Stimulated activated CD8-positive, alpha-beta memory T cell treated with anti-CD3 and anti-CD28 coated beads, Interleukin-15, amount 100 ng/mL, for 48 hours (primary cell): ENCODE measurements at places on chromosomes 12 and 14.

- no peak for DNase-seq
Observed at GRCh38 chr14:92590176-92590575, 76.6 kb downstream of the RIN3 start.

GRCh38 chr12:2306735-2307134 lies 253.9 kb downstream of the CACNA1C start:
- no peak for DNase-seq

- DNase-seq, result no peak
Observed at GRCh38 chr12:94714378-94715114, 64.2 kb upstream of the TMCC3 start.

DNA sequence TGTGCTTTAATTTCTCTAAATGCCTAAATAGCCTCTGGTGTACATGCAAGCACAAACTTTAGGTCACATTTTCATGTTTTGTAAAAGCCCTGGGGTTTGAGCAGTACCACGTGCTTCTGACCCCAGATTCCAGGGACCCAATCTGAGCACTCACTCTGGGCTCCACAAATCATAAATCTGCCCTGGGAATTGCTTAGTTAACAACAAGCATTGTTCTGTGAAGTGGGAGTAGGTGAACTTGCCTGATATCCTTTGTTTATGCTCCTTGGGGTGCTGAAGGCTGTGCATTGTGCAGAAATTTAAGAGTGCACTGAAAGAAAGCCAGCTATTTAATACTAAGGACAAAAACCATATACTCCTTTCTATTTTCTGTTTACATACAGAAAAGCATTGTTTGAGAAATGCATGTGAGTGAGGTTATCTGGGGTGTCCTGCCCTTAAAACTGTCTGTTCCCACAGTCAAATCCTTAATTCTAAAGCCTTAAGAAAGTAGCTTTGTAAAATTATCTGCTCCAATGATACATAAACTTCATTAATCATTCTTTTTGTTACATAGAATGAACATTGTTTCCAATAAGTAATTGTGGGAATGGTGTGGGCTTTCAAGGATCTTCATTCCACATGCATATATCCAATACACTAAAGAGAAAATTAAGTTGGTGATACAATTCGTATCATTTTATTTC lies 258.6 kb upstream of the NPAS3 start:
- no peak for DNase-seq

GRCh38 chr14:105476097-105476830 lies 1.6 kb downstream of the CRIP2 start:
- DNase-seq, result no peak

DNA sequence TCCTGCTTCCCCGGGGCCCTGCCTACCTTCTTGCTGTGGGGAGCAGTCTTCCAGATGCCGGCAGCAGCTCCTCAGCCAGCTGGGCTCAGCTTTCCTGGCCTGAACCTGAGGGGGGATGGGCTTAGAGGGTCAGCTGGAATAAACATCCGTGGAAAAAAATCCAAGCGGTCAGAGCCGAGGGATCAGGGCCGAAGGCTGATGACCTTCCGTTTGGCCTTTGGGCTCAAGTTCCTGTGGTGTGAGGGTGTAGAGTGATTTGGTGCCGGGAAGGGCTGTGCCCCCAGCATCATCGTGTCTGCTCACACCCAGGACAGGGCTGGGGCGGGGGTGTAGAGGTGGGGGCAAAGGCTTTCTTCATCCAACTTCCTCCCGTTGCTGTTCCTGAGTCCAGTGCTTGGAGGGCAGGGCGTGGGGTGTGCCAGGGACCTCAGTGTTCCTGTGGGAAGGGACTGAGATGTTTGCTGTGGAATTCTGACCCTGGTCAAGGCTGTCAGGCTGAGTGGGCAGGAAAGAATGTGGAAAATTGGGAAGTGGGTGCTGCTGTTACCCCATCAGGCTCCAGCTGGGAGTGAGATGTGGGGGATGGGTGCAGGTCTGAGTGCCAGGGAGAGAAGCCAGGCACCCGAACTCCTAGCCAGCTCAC lies 2.6 kb downstream of the SMIM41 start:
- DNase-seq, result no peak

DNA sequence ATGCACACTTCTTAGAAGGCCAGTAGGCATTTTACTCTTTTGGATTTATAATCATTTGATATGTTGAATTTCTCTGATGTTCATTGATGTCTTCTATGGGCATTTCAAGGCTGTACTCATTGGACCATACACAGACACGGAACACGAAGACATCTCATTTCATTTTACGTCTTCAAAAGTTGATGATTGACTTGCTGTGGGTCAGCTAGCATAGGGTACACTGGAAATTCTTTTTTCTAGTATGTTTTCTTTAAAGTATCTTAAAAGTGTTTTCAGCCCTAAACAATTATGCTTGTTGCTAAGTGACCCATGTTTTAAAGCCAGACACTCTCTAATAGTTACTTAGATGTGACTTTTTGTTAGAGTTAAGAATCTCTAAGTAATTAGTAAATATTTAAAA lies 16.3 kb downstream of the TRHDE start:
- DNase-seq, result no peak
